ENCODE measurements at places on chromosomes 6 and 20.

DNA sequence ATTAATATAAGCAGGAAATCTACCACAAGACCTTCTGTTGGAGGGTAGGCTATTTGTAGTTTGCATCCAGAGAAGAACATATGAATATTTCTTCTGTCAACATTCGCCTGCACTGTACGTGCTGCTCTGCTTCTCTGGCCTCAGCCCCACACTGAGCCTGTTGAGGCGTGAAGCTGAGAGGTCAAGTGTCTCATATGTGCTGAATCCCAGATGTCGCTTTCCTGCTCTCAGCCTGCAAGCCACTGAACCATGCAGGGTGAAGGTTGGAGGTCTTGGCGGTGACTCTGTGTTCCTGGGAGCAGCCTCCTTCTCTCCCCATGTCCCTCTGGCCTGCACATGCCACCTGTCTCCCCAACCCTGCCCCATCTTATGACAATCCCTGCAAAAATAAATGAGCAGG, 83.6 kb downstream of the TMEM170B start:
- DNase-seq, result no peak

GRCh38 chr6:149651056-149651455, 2.5 kb upstream of the KATNA1 start:
- DNase-seq, result no peak

- DNase-seq, result no peak
Measured at GRCh38 chr6:1215884-1216487, 95.9 kb upstream of the FOXQ1 start.

DNA sequence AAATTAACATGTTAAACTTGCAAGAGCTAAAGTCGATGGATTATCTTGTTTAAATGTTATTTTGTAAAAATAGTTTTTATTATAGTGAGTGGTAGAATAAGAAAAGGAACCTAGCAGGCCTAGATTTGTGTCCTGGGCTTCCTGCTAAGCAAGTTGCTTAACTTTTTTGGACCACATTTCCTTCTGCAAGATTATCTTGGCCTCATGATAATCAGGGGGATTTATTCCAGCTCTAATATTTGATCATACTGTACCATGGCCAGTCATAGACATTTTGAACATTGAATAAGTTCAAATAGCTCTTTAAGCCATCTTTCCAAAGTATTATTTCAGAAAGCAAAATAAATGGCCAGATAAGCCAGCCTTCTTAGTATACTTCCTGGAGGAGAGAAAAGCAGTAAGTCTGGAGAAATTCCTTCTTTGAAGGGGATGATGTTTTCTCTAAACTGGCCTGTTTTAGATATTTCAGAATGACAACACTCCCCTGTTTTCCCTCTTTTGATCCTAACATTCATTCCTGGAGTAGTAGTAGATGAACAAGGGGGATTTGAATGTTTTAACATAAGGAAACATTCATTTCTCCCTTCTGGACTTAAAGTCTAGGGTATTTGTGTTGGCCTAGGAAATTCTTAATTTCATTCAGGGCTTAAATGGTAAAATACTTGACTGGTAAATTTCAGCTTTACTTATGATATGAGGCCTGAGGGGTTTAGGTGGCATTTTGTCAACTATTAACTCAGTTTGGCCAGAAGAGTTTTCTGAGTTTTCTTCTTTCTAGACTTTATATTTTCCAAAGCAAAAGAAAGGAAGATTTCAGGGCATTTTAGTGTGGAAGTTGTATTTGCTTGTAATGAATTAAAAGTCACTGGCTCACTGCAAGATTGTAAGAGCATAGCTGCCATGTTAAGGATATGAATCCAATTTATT, 108.8 kb upstream of the SCGN start:
- no peak for DNase-seq

DNA sequence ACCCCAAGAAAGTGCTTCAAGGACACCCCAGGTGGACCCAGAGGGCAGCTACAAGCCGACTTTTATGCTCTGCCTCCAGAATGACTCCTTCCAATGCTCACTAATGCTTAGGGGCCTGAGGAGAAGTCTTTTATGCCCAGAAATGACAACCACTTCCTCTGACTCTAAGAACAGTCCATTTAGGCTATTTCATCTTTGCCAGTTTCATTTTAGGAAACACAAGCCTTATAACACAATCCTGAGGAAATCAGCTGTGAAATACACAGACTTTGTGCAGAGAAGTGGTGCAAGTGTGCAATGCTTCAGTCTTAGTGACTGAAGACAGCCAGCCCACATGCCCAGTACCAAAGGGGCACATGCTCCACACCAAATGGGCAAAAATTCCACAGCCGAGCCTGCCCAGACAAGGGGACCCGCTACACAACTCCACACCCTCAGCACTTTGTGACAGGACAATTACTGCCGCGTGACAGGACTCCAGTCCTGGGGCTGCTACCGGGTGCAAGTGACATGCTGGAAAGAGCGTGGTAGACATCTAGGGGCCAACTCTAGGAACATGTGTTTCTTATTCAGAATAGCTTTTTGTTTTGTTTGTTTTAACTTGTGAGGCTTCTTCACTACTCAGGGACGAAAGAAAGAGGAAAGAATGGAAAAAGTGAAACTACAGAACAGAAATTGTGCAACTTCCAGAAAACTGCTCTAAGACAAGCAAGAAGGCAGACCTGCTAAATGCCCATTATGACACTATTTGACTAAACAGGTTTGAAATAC, 28.2 kb upstream of the PLAGL1 start:
- DNase-seq, result no peak

GRCh38 chr20:34562641-34563040, 4.1 kb downstream of the MAP1LC3A start:
- no peak for DNase-seq

DNA sequence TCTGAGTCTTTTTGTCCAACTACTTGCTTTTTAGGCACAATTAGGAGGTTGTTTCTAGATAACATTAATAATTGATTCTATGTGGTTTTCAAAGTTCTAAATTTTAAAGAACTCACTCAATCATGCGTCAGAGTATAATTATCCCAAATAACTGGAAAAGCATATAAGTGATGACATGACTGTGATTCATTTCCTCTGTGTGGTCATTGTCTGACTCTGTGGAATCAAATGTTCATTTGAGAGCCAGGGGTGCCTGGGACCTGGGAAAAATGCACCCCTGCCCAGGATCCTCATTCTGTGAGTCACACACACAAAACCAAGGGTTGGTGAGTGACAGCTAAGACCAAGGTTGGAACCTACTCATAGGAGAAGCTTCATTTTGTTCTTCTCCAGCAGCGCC, 127.1 kb upstream of the MLIP start:
- no peak for DNase-seq

- DNase-seq, result no peak
Measured at GRCh38 chr20:50260479-50261221, 70.0 kb downstream of the CEBPB start.

DNA sequence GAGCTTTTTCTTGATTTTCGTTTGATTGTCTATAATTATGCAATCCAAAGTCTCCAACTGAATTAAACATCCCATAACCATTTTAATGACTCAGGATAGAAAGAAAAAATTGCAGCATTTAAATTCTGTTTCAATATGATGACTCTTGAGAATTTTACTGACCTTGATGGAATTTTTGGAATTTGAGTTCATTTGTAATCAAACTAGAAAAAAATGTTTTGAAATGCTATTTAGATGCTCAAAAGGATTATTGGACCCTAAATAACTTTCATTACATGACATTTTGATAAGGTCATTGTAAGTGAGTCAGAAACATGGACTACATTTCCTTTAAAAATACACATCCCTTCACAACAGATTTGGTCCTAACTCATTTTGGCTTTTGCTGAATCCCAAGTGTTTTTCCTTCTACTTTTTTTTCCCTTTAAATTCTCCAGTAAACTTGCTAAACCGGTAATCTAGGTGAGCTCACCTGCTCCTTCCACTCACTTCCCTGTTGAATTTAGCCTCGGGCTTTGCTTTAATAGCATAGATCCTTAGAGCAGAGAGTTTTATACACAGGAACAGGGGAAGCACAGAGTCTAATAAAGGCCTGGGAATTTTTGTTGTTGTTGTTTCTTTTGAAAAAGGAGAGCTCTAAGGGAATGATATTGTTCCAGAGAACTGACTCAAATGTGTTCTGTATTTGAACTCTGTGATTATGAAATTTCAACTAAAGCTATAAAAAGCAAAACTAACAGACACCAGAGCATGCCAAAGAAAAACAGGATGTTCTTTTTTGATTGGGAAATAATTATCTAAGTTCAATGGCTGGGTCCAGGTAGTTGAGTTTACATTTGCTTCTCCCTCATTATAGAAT, 1088.2 kb upstream of the CITED2 start:
- DNase-seq, result no peak

DNA sequence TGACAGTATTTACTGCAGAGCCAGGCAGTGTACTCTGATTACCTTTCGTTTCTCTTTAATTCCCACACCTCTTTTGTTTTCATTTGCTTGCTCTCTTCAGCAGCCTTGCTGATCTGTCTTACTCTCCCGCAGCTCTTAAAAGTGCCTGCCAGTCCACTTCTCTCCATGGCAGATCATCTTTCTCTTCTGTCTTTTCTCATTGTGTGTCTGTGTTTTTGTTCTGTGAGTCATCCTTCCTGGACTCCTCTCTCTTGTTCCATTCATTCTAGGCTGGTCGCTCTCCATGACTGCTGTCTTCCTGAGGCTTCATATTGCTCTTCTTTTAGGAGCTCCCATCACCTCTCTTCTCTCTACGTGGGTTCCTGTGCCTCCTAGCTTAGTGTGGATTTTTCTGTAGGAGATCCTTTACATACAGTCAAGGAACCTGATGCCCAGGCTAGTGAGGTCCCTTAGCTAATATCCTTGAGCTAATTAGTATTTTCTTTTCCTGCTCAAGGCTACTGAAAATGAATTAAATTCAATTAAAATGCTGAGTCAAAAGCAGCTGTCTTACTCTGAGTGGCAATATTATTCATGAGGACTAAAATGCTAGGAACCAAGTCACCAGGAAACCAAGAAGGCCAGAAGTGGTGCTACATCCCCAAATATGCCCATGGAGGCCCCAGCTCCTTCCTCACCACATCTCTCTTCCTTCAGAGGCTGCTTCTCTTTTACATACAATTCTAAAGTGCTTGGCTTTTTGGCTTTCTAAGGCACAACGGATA, 86.1 kb downstream of the SLX4IP start:
- no peak for DNase-seq

- DNase-seq, result no peak
Measured at GRCh38 chr6:73329201-73329600, 24.9 kb downstream of the DPPA5 start.

DNA sequence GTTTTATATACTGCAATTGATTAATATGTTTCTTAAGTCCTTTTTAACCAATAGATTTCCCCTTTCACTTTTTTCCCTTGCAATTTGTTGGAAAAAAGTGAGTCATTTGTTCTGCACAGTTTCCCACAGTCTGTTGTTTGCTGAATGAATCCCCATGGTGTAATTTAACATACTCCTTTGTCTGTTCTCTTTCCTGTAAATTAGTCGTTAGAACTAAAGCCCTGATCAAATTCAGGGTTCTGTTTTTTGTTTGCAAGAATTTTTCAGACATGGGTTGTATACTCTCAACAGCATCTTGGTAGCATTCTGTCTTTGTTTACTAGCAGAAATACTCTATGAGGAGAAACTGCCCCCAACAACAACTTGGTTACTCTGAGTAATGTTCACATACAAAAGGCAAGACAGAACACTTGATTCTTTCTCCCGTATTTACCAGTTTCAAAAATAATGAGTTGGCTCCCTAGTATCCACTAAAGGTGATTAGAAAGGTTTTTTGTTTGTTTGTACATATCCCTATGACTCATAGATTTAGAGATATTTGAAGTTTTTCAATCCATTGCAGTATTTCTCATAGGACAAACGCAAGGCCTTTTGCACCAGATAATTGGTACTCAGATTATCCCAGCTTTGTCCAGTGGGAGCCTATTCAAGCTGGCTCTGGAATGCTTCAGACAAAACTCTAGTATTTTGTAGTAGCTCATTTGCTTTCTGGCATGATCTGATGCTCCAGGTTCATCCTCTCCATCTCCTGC, 16.5 kb downstream of the BLOC1S5 start:
- DNase-seq, result no peak

GRCh38 chr6:157322792-157323254, 496 bp downstream of the TMEM242 start:
- DNase-seq, result no peak

DNA sequence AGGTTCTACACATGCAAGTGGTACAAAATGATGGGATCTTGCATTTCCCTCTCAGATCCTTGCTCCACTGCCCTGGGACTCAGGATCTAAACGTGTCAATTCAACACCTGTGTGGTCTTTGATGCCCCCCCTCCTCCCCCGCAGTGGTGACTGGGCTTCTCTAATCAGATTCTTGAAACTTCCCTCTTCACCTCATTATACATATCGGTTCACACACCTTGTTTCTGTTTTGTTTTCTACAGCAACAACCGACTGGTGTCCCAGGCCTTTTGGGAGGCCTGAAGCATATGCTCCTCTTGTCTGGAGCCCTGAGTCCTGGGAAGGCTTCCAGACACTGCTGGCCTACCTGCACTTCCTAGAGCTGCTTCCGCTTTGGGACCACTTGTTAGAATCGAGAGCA, 20.0 kb downstream of the SAMD3 start:
- no peak for DNase-seq

DNA sequence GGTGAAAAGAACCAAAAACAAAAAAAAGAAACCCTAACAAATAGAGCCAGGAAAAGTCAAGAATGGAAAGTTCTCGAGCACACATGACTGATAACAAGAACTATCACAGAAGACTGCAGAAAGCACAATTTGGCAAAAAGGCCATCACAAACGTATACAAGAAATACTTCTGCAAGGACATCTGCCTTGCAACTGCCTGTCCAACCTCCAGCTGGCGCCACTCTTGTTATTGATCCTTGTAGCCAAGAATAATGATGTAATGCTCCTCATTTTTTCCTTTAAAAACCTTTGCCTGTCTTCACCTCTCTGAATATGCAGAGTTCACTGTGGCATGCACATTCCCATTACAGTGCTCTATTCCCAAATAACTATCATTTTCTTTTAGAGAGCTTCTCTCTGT, 87.9 kb upstream of the BMP5 start:
- DNase-seq, result no peak

DNA sequence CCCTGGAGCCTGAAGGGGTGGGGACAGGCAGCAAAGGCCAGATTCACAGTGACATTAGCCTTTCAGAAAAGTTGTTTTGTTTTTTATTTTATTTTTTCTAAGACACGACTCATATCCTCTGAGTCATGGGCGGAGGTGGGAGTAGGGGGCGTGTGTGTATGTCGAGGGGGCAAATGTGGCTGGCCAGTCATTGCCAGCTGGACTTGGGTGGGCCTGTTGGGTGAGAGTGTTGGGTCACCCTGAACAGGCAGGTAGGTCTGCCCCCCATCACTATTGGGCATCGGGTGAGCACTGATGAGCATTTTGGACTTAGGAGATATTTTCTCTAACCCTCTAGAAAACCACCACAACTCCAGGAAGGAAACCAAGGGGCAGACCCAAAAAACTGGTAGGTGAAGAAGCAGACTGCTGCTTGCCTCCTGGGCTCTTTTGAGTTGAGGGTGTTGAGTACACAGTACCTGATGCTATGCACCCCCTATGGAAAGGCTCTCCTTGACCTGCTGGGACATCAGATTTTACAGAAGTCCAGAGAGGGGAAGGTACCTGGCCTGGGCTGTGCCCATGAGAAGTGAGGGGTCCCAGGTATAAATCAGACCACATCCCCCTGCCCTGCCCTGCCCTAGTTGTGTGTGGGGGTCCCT, 5.6 kb downstream of the SMIM29 start:
- no peak for DNase-seq
